Activated gamma-delta T cell treated with anti-CD3 and anti-CD28 coated beads, Interleukin-2, amount 50 U/mL, for 16 hours (primary cell): ENCODE measurements at places on chromosomes 4 and X.

- no peak for DNase-seq
Measured at GRCh38 chr4:1003271-1004070, 8.0 kb upstream of the FGFRL1 start.

DNA sequence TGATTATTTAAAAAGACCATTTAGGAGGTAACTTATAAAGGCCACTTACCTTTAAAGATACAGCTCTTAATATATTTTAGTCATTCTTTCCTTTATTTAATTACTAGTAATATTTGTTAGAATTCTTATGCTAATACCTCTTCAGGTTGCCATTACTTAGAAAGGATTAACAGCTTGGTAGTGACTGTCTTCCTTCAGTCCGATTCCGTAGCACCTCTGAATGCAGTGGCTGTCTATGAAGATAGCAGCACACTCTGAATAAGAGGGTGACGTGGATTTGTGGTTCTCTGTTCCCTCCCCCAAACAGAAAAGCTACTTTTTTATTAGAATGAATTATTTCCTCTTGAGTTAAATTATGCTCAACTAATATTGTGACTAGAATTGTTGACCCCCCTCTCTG lies 92.6 kb upstream of the TENM3 start:
- DNase-seq, result no peak

DNA sequence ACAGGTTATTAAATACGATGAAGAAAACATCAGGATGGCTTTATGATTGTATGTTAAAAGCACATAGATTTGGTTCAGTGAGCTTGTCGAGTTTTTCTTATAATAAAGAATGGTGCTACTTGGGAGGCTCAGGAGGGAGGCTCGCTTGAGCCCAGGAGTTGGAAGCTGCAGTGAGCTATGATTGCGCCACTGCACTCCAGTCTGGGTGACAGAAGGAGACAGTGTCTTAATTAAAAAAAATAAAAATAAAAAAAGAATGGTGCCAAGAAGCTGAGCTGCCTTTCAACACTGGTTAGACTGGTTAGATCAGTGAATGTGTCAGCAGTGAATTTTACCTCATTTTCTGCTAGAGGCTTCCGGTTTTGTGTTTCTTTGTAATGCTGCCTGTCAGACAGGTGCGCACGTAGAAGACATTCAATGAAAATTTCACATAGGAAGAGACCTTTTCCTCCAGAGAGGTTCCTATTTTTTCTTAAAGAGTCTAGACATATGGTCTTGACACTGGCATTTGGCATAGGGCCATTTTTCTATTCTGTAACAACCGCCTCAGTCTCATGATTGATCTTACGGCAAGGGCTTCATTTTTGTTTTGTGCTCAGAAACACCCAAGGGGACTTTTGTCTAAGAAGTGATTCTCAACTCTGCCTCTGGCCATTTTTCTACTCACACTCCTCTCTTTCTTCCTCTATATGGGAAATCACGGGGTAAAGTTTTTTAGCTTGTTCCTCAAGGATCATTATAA lies 15.0 kb upstream of the ARSF start:
- DNase-seq, result no peak

DNA sequence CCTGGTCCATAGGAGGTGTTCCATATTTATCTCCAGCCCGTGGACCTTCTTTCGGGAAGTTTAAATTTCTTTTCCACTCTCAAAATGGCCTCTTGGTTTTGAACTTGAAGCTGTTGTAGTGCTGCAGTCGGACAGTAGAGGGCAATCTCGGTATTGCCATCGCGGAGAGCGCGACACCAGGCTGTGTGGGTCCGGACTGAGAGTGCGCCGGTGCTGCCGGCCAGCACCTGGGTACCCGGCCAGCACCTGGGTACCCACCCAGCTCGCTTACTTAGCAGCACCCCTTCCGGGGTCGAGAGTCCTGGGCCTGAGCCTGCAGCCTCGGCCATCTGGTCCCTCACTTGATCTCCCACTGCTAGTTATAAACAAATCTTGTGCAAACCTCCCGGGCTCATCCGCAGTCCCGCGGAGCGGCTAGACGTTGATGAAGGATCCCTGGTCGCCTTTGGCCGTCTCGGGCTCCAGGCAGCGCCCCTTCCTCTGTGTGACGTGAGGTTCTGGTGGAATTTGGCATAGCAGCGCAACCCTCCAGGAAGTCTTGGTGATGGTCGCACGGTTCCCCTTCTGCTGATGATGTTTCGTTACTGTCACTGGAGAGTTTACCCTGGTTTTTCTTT lies 18.0 kb downstream of the FAM9A start:
- DNase-seq, result no peak

GRCh38 chr4:137957806-137958205 lies 284.3 kb downstream of the SLC7A11 start:
- no peak for DNase-seq

DNA sequence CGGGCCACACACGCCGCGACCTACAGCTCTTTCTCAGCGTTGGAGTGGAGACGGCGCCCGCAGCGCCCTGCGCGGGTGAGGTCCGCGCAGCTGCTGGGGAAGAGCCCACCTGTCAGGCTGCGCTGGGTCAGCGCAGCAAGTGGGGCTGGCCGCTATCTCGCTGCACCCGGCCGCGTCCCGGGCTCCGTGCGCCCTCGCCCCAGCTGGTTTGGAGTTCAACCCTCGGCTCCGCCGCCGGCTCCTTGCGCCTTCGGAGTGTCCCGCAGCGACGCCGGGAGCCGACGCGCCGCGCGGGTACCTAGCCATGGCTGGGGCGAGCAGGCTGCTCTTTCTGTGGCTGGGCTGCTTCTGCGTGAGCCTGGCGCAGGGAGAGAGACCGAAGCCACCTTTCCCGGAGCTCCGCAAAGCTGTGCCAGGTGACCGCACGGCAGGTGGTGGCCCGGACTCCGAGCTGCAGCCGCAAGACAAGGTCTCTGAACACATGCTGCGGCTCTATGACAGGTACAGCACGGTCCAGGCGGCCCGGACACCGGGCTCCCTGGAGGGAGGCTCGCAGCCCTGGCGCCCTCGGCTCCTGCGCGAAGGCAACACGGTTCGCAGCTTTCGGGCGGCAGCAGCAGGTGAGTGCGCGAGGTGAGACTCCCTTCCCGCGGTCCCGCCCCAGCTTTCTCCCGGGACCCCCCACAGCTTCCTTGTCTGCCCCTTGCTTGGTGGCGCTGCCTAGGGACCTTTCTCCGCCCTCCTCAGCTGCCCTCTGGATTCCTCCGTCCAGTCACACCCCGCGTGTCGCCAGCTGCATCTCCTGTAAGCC lies 678 bp downstream of the BMP3 start:
- DNase-seq, result no peak

GRCh38 chr4:100738196-100739165 lies 220.7 kb upstream of the EMCN start:
- DNase-seq, result no peak

DNA sequence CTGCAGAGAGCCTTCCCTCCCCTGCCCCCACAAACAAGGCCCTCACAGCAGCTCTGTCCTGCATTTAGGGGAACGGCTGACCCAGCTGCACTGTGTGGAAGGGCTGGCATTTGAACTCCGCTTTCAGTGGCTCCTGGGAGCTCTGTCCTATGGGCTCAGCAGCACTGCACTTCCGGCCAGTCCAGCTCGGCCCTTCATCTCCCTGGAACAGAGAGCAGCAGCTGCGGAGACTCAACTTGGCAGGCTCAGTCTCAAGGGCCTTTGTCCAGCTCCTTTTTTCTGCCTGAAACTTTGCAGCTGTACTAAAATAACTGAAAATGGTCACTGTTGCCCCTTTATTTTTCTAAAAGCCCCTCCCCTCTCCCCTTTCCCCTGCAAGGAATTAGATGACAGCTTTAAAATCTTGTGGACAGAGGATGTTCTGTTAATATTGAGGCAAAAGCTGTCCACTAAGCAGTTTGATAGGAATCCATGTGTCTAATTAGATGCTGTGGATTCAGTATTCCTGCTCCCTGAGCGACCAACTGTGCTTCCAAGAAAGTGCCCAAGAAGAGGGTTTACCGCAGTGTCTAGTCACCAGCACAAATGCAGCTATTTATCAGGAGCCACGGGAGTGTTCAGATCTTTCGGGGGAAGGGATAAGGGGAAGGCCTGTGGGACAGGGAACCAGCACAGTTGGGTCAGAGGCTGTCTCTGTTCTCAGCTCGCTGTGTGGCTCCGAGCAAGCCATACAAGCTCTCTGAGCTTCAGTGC lies 133.1 kb downstream of the AFAP1 start:
- DNase-seq, result no peak

DNA sequence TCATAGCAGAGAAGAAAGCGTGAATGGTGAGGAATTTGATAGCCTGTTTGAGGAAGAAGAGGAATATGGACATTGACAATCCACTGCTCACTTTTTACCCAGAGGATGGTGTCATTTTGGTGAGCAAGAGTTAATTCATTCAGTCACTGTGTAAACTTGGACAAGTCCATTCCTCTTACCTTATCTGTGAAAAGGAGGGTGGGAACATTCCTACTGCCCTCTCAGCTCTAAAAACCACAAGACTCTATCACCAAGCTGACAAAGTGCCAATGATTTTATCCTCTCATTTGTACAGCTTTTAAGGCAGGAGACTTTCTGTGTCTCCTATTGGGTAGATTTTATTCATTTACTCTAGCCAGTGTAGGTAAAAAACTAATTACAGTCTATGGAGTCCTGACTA lies 103.8 kb downstream of the LUZP4 start:
- no peak for DNase-seq

GRCh38 chr4:876780-877179 lies 50.9 kb upstream of the CPLX1 start:
- DNase-seq, result no peak

DNA sequence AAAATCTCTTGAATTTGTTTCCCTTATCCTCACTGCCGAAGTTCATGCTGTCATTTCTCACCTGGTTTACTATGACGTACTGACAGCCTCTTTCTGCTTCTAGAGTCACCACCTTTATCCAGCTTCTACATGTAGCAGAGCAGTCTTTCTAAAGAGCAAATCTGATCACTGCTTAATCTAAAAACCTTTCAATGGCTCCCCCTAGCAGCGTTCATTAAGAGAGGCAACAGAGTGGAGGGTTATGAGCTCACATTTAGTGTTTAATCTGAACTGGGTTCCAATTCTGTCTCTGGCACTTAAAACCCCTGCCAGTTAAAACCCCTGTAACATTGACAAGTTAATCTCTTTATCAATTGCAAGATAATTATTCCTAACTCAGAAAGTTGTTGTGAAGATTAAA lies 4.4 kb downstream of the RBPJ start:
- no peak for DNase-seq

DNA sequence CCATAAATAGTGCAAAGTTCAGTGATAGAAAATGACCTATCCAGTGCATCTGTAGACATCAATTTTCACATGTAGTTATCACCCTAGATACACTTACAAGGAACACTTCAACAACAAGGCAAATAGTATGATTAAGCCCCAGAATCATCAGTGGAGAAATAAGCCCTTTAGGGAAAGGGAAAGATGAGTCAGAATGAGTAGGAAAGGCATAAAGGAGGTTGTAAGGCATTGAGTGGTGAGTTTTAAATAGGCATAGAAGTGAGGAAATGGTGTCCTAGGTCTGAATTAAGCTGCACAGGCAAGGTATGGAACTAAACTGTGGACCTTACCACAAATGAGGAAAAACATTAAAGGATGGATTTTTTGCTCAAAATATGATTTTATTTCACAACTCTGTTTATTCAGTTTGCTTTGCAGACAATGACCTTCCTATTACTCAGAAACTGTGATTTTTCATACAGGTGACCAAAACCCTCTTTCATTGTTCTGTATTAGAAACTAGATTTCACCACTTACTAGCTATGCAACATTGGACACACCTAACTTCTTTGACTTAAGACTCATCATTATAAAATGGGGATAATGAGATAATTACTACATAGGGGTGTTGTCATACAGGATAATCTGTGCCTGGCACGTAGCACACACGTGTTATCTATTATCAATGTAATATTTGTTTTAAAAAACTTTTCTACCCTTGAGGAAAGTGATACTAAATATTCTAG lies 57.0 kb upstream of the MAP9 start:
- DNase-seq, result no peak

- DNase-seq, result no peak
Measured at GRCh38 chr4:137641544-137641943, 109.2 kb upstream of the PCDH18 start.

DNA sequence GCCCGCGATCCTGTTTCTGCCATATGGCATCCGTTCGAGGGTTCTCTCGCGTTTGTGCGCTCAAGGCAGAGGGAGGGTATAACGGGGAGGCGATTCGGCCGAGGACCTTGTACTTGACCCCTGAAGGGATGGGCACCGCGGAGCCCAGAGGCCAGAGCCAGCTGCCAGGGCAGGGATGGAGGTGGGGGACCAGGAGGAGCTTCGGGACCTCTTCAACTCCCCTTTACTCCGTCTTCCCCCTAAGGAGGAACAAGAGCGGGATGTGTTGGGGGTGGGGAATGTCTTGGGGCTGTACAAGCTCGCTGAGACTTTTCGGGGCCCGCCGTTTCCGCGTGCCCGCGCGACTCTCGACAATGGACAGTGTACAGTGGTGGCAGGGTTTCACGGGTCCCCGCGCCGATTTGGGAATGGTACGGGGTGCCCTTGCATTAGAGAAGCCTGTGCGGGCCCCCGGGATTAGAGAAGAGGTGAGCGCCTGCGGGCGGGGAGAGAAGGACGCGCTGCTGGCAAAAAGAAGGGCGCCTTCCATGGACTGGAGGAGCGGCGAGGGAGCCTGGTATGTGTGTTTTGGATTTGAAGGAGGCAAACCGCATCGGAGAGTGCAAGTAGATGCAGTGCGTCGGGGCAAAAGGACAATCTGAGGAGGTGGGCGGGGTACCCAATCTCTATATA lies 760 bp downstream of the UGT8 start:
- DNase-seq, result no peak

GRCh38 chr4:182862921-182863320 lies 54.3 kb downstream of the DCTD start:
- no peak for DNase-seq

- no peak for DNase-seq
Measured at GRCh38 chr4:112845386-112845785, 204.1 kb upstream of the ANK2 start.

- no peak for DNase-seq
Measured at GRCh38 chr4:84451546-84451945, 47.5 kb downstream of the NKX6-1 start.

DNA sequence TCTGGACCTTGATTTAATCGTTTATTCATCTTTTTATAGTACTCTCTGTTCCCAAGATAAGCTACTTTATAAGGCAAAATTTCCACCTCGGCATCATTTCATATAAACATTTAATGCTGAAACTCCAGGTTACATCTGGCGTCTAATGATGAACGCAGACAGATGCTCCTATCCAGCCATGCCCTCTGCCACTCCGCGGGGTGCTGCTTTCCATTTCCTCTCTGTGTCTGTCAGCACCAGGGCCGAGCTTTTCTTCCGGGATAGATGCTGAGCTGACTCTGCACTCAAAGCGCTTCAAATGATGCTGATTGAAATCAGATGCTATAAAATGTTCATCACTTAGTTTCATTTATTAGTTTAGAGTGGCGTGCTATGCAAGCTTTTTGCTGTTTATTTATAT lies 80.5 kb upstream of the HELT start:
- DNase-seq, result no peak

GRCh38 chr4:107733431-107733925 lies 13.4 kb upstream of the PAPSS1 start:
- DNase-seq, result no peak
